NCI-H226 (cell line): ENCODE measurements at places on chromosomes 4 and X.
A peak's percentile ranks its signal among the peaks of the same experiment; 100 is the strongest.

GRCh38 chr4:167973513-167973912 lies 118.8 kb upstream of the ANXA10 start:
- DNase-seq = no peak

GRCh38 chr4:40055511-40055862 lies 1.2 kb upstream of the N4BP2 start:
- no peak for DNase-seq

DNA sequence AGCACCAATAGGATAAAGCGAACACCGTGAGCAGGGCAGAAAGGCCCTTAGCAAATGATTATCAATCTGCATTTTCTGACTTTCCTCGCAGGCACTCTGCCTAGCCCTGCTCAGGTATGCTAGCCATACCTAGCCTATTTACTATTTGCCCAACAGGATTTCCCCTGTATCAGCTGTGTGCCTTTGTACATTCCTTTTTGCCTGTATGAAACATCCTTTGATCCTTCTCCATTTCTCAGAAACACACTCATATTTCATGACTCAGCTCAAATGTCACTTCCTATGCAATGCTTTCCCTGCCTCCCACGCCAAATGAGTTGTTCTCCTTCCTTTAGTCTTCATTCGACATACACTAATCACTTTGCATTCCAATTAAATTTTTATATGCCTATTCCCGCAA lies 37.2 kb downstream of the PCDH7 start:
- DNase-seq = peak; percentile 79

- DNase-seq = no peak
Observed at GRCh38 chr4:6449335-6449734, 23.1 kb downstream of the PPP2R2C start.

- DNase-seq = no peak
Observed at GRCh38 chr4:134365852-134366251, 164.3 kb upstream of the PABPC4L start.

- DNase-seq = no peak
Observed at GRCh38 chr4:48108309-48109073, 25.6 kb downstream of the TXK start.

DNA sequence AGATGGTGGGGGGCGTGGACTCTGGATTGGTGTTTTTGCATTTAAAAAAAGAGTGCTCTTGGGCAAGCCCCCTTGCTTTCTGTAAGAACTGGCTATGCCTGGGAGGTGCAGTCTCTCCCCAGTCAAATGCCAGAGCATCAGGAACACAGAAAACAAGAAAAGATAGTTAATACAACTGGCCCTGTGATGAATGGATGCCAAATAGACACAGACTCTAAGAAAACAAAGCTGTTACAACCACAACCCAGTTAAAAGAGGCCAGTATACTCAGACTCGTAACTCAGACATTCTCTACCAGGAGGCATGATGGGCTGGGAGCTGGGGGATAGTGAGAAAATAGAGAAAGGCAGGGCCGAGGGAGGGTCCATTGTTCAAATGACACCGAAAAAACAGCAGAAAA lies 32.5 kb upstream of the C1QTNF7 start:
- DNase-seq = no peak

DNA sequence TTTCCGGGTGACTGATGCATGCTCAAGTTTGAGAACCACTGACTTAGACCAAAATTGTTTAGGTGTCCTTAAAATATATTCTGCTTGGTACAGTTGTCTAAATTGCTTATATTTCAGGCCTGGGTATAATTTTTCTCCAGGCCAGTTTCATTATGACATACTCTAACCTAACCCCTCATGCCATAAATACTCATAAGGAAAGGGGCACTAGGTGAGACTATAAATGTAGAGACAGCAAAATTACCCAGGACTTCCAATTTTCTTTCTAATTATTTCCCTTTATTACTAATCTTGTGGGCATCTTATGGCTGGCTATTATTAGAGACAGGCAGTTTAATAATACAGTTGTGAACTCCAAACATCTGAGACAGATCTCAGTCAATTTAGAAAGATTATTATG lies 150.2 kb downstream of the RRAGB start:
- DNase-seq = no peak

- no peak for DNase-seq
Observed at GRCh38 chrX:79330022-79330421, 37.1 kb downstream of the ITM2A start.

DNA sequence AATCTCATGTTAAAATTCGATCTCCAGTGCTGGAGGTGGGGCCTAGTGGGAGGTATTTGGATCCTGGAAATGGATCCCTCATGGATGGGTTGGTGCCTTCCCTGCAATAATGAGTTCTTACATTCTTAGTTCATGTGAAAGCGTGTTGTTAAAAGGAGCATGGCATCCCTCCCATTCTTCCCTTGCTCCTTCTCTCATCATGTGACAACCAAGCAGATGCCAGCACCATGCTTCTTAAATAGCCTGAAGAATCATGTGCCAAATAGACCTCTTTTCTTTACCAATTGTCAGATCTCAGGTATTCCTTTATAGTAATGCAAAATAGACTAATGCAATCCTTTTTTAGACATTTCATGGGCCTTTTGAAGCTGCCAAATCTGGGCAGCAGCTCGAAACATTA lies 29.0 kb upstream of the CLNK start:
- no peak for DNase-seq

DNA sequence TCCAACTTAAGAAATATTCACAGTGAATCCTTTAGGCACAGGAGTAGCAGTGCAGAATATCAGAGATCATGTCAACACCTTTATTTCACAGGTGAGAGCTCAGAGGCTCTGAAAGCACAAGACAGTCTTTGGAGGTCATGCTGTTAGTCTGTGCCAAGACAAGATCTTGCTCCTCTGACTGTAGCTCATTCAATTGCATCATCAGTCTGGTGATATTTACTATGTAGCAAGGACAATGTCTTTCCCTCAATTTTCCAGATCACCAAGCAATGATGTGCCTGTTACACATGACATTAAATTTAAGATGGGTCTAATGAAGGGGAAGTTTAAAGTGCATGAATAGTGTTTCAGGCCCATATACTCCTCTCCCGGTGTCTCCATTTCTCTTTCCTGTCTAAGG lies 277.5 kb downstream of the IL15 start:
- DNase-seq = no peak

DNA sequence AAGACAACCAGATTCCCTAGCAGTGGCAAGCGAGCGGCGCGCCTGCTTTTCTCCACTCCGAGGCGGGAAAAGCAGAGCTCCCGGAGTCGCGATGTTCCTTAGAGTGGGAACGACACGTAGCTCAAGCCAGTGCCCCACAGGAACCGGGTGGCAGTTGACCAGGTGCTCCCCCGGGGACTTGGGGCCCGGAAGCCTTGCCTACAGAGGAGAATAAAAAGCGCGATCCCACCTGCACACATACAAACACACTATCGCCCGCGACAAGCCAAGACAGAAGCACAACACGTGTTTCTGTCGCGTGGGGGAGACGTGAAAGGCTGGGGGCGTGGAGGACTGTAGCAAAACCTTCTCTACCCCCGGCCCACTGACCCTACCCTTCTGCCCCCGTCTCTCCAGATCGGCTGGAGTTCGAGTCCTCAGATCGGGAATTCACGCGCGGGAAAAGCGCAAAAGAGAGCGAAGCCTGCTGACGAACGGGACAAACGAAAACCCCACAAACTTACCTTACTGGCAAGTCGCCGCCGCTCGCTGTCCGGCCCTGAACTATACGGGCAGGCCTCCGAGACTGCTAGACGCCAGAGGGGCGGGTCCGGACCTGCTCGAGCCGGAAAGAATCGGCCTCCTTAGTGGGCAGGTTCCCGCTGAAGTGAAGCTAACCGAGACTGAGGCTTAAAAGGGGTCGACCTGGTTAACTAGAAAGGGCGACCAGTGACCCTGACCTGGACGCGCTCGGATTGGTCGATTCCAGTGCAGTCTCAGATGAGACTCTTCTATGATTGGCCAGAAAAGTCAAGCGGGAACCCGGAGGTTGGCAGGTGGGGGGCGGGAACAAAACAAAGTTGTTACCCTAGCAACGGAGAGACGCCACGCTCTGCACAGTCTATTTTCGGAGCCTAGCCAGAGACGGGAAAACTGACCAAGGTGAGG lies at the start of the genes DNAAF6 and NUP62CL:
TSS of gene DNAAF6 (plus strand) at position 842 of the 927 bp plus-strand sequence. CDS start 6,265 bp downstream, outside the sequence.
TSS of gene NUP62CL (minus strand) at position 664 of the 927 bp plus-strand sequence. CDS start 31,287 bp downstream, outside the sequence.
- peak; percentile 49 for DNase-seq

DNA sequence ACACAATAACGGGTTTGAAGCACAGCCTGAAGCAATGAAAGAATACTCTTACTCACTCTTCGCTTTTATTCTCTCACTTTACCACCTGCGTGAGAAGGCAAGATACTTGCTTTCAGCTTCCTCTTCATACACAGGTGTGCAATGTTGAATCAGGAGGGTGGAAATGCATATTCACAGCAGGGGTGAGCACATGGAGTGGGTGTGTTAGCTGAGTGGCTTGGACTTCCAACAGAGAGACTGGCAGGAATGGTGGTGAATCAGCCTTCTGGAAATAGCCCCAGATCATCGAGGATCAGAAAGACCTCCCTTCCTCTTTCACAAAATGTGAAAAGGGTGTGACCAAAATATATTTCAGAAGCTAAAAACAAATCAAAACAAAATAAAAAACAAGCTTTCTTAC lies 521.2 kb downstream of the STIM2 start:
- no peak for DNase-seq

DNA sequence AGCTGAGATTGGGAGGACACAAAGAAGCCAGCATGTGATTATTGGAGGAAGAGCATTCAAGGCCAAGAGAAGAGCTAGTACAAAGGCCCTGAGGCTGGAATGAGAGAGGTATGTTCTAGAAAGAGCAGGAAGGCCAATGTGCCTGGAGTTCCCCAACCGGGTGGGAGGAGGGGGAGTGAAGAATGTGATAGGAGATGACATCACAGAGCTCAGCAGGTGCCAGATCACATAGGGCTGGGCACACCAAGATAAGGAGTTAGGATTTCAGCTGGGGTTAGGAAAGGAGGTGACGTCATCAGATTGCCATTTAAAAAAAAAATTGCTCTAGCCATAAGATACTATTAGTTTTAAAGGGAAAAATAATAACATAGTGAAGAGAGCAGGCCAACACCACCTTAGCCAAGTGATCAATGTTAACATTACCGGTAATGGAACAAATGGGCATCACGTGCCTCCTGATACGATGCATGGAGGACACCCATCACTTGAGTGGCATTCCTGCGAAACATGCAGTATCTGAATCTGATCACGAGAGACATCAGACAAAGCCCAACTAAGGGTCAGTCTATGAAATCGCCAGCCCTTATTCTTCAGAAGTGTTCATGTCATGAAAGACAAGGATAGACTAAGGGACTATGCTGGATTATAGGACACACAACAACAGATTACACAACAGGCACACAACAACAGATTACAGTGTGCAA lies 344.3 kb downstream of the BCOR start:
- DNase-seq = peak; percentile 83

- no peak for DNase-seq
Observed at GRCh38 chr4:97235521-97235920, 907.8 kb downstream of the STPG2 start.

DNA sequence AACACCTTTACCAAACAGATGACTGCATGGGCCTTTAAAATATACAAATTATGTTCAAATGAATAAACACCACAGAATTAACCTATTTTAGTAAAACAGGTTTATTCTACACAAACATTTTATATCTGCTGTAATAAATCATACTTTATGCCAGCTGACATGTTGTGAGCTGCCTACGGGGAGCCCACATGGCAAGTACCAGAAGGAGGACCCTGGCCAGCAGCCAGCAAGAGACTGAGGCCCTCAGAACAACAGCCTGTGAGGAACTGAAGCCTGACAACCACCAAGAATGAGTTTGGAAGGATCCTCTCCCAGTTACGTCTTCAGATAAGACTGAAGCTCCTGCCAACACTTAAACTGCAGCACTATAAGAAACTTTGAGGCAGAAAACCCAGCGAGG lies 377.0 kb downstream of the PDGFC start:
- DNase-seq = peak; percentile 48

- DNase-seq = peak; percentile 39
Observed at GRCh38 chr4:128451270-128451905, 163.8 kb upstream of the PGRMC2 start.

- no peak for DNase-seq
Observed at GRCh38 chr4:78242071-78242470, 184.9 kb downstream of the FRAS1 start.

GRCh38 chrX:154020536-154021115 lies 924 bp upstream of the IRAK1 start:
- no peak for DNase-seq

DNA sequence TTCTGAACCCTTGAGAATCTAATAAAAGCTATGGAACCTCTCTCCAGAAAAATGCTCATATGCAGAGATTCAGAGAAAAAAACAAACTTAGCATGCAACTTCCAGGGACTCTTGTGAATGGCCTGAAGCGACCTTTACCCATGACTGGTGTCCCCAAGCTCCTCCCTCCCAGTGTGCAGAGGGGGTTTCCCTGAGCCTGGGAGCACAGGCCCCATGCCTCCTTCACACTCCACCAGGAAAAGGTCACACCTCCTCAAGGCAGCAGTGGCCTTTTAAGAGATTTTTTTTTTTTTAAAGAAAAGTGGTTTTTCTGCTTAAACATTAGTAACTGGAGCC lies 13.3 kb upstream of the UBA6 start:
- no peak for DNase-seq

- no peak for DNase-seq
Observed at GRCh38 chr4:179544496-179544895, 2102.3 kb upstream of the AGA start.

DNA sequence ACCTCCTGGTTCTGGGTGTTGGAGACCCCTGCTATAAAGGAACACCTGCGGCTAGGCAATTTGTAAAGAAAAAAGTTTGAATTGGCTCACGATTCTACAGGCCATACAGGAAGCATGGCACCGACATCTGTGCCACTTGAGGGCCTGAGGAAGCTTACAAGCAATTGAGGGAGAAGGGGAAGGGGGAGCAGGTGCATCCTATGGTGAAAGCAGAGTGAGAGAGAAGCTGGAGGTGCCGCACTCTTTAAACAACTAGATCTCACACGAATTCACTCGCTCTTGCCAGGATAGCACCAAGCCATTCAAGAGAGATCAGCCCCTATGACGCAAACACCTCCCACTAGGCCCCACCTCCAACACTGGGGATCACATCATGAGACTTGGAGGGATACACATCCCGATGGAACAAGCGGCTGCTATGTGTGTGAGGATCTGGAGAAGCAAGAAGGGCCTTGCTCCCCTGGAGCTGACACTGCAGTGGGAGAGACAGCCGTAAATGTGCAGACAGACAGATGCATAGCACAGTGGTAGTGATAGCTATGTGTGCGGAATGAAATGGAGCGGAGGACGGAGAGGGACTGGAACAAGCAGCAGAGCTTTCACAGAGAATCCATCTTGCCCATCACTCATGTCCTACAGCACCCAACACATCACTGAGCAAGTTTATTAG lies 60.7 kb upstream of the HELT start:
- DNase-seq = no peak

DNA sequence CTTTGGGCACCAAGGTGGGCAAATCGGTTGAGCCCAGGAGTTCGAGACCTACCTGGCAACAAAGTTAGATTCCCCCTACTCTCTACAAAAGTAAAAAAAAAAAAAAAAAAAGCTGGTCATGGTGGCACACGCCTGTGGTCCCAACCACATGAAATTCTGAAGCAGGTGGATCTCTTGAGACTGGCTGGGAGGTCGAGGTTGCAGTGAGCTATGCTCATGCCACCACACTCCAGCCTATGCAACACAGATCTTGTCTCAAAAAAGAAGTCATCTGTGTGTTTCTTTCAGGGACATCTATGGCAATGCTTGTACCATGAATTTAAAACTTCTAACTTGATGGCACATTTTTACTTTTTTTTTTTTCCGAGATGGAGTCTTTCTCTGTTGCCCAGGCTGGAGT lies 55.3 kb downstream of the UGT2A2 start:
- no peak for DNase-seq

- no peak for DNase-seq
Observed at GRCh38 chr4:1406394-1406980, at the start of gene NKX1-1. Gene NKX1-1 (minus strand): TSS chr4:1406442. CDS start chr4:1406442, 0 bp downstream.

GRCh38 chrX:109822861-109823260 lies 89.8 kb upstream of the ACSL4 start:
- DNase-seq = no peak

GRCh38 chr4:15232366-15233263 lies 195.2 kb upstream of the C1QTNF7 start:
- peak; percentile 52 for DNase-seq
